NCI-H446 (cell line): ENCODE measurements at places on chromosomes 7 and 10.

GRCh38 chr10:1454428-1454827, 282.9 kb downstream of the ADARB2 start:
- no peak for DNase-seq

DNA sequence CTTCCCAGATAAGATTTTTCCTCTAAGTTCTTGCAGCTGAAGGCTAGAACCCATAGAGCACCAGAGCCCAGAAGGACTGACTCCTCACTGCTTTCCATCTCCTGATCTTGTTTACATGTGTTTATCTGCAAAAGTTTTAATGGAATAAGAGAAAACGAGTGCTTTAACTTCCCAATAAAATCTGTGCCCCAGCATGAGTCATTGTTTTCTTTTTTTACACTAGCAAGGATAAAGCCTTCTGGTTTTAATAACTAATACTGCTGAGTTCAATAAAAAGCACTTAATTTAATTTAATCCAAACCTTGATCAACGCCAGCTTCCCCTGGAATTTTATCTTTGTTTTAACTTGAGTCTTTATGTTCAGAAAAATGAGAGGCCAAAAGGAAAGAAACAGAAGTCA, 227.6 kb downstream of the HPSE2 start:
- DNase-seq, result no peak

- no peak for DNase-seq
Measured at GRCh38 chr7:134056816-134057215, 70.3 kb upstream of the LRGUK start.

DNA sequence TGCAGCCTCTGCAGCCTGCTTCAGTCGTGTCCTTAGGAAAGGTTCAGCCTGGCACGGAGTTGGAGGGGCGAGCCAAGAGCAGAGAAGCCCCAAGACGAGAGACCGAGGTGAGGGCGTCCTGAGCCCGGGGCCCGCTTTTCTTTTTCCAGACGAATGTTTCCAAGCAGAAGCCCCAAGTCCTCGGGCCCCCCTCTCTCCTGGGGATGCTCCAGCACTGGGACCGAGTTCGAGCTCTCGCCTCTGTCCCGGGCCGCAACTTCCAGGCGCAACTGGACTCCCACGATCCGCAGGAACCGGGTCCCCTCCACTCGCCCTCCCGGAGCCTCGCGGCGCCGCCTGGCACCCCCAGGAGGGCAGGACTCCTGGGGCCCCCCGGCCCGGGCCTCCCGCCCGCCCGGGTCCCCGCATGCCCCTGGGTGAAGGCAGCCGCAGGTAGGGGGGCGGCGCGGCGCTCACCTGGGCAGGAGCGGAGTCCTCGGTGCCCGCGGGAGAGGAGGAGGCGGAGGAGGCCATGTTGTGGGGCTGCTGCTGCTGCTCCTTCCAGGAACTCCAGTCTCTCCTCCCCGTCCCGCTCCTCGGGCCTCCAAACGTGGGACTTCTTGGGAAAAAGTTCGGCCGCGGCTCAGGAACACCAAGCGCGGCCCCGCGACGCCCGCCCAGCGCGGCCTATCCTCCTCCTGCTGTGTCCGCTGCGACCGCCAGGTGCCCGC, 45.3 kb upstream of the CDK1 start:
- DNase-seq, result no peak

GRCh38 chr10:33418301-33418700, 83.8 kb upstream of the NRP1 start:
- no peak for DNase-seq

GRCh38 chr10:4338768-4339167, 487.2 kb upstream of the AKR1E2 start:
- no peak for DNase-seq

GRCh38 chr7:13057462-13058200, 370.2 kb downstream of the ARL4A start:
- no peak for DNase-seq

- DNase-seq, result no peak
Measured at GRCh38 chr10:33115738-33116719, 158.0 kb upstream of the ITGB1 start.

DNA sequence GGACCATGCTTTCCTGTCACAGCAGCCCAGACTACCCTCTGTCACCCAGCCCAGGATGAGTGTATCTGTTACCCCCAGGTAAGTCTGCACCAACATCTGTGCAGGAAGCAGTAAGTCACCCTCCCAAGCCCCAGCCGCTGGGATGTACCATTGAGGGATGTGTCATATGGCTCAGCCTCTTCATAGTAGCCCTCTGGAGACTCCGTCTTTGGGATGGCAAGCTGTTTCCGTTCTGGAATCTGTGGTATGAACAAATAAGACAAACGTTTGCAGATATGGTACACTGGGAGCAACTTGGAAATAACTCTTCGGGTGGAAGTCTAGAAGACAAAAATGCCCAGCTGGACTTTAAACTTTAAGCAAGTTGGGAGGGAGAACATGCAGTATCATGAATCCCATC, 81.3 kb downstream of the AFAP1L2 start:
- no peak for DNase-seq

- no peak for DNase-seq
Measured at GRCh38 chr10:81920213-81920829, 45.3 kb downstream of the NRG3 start.

- DNase-seq, result no peak
Measured at GRCh38 chr10:95275726-95276366, 15.0 kb downstream of the PDLIM1 start.

DNA sequence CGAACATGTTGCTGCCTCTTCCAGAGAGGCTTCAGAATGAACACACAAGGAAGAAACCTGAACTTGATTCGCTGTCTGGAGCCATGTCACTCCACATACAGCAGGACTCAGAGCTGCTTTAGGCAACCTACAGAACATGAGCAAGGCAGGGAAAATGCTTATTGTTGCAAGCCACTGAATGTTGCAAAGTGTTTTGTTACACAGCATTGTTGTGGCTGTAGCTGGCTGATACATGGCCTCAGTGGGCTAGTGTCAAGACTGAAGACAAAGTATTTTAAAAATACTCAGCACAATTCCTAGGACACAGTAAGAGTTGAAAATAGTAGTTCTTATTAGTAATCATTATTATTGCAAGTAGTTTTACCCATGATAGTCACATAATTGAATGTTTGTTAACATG, 3.1 kb upstream of the CHST15 start:
- no peak for DNase-seq

GRCh38 chr7:84658286-84658685, 463.7 kb upstream of the SEMA3A start:
- DNase-seq, result no peak

DNA sequence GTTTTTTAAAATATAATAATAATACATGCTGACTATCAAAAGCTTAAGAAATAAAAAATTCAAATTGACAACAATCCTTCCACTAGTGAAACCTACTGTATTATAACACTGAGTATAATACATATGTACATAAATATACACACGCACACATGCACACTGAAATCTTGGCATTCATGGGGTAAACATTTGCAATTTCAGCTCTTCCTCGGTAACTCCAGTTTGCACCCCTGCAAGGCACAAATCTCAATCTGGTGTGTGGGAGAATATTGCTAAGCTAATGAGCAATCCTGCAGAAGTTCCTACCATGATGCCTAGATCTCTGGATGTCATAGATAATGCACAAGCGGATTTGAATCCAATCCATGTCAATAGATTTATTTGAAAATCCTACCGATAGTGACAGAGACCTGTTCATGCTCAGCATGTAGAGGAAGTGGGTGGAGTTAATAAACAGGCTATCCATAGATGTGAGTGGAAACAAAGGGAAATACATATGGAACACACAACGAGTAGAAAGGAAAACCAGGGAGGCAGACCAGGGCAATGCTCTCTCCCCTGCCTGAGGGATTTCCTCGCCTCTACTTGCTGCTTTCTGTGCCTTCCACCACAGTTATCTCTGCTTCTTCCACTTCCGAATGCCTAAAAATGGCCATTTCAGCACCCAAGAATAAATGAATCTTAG, 38.1 kb upstream of the LANCL2 start:
- no peak for DNase-seq

DNA sequence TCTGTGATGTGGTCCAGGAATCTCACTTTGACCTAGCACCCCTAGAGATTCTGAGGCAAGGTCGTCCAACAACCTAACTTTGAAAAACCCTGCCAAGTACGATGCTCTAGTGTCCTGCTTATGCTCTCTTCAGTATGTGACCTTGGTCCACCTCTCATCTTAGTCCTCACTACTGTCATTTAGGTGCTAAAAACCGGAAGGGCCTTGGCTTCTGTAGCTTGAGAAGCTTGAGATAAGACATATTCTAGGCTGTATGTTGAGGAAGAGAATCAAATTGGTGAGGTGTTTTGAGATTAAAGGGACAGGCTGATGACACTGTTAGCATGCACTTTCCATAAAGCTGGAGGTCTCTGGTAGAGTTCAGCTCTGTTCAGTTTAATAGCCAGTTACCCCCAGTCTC, 57.0 kb upstream of the MTPN start:
- no peak for DNase-seq

DNA sequence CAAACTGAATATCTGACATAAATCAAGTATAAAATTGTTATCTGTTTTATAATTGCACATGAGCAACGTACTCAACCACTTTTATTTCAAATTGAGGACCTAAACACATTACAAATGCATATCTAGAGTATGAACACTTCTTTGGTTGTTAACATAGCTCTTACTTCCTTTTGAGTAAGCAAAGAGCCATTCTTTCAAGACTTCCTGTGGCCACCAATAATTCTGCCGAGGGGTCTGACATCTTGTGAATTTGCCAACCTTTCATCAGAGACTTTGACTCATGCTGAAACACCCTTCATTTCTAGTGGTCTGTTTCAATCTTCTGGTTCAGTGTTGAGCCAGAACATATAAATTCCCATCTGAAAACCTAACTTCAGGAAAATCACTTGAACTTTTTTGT, 59.4 kb downstream of the CDK14 start:
- no peak for DNase-seq

DNA sequence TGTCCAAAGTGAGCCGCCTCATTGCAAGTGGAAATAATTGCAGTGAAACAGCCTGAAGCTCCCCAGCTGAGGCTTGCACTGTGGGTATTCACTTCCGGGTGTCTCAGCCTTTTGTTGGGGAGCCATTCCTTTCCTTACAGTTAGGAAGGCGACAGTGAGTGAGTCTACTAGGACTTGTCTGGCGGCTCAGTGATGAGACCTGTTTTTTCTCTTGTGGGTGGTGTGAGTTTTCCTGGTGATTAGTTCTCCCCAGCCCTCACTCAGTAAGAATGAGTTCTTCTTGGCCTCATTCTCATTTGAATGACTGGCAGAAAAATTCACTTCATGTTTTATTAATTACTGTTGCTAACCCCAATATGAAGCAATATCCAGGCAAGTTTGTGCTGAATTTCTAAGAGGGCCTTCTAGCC, 2.6 kb downstream of the PGAM1 start:
- no peak for DNase-seq

DNA sequence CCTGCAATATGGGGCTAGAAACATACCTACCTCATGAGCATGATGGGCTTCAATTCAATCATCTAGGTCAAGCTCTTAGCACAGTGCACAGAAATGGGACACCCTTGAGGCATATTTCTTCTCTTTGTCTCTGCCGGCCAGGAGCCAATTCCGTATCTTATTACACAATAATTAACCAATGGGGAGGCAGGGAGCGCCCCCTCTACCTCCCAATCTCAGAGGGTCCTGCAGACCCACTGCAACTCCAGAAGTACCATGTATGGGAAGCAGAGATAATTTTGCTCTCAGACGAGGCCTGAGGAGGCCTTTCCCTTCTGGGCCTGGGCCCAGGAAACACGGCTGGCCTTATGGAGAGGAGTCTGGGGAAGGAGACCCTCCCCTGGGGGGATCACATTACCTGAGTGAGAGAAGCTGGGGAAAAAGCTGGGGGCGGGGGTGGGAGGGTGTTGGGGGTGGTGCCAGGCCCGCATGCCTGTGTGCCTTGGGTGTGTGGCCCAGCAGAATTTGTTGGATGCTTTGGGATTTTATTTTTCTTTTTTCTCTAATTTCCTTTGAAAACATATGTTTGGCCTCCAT, 155.5 kb downstream of the UBE2H start:
- no peak for DNase-seq

- no peak for DNase-seq
Measured at GRCh38 chr7:28942168-28942567, 16.0 kb downstream of the TRIL start.

GRCh38 chr7:111672901-111673300, 110.6 kb upstream of the IMMP2L start:
- DNase-seq, result no peak

- no peak for DNase-seq
Measured at GRCh38 chr10:14613588-14613920, 161.1 kb downstream of the FAM107B start.

DNA sequence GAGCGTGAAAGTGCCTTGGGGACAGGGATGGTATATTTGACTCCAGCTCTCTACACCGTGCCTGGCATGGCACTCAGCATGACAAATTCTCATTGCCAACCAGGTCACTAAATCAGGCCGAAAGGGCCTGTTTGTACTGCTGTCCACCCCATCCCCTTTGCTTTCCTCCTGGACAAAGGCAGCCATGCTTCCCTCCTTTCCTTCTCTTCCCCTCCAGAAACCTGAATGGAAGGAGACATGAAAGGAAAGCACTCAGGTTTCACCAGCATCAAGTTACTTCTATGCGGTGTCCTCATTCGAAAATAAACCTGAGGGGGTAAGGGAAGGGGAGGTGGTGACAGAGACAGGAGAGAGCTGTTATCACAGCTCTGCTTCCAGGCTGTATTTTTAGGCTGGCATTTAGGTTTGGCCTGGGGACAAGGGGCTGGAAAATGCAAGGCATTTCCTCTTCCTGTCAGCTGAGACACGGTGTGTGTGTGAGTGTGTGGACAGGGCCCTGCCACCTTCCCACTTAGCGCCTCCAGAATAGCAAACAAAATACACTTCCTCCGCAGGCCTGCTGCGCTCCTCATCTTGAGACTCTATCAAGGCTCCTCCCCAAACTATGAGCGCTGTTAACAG, 79.9 kb upstream of the COL13A1 start:
- no peak for DNase-seq

DNA sequence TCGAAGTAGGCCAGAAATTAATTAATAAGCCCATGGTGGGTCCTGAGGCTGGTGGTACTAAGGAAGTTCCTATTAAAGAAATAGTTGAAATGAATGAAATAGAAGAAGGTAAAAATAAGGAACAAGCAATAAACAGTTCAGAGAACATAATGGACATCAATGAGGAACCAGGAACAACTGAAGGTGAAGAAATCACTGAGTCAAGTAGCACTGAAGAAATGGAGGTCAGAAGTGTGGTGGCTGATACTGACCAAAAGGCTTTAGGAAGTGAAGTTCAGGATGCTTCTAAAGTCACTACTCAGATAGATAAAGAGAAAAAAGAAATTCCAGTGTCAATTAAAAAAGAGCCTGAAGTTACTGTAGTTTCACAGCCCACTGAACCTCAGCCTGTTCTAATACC, 36.0 kb downstream of the SLK start:
- DNase-seq, result no peak

- DNase-seq, result no peak
Measured at GRCh38 chr7:50393547-50394252, 56.5 kb downstream of the FIGNL1 start.

DNA sequence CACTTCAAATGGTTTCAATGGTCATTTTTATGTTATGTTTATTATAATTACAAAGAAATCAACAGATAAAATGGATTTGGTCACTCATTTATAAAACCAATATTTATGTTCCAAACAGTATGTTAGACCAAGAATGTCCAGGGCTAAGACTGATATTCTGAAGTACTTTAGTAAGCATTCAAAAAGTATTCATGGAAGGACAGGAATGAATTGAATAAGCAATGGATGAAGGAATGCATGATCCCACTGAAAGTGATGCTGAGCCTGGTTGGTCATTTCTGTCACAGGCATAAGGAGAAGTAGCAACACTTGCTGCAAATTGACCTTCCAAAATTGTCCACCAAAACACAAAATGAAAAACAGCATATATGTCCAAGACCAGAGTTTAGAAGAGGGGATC, 189.0 kb upstream of the CELF2 start:
- no peak for DNase-seq
